ENCODE measurements at places on chromosomes 16 and 17.

DNA sequence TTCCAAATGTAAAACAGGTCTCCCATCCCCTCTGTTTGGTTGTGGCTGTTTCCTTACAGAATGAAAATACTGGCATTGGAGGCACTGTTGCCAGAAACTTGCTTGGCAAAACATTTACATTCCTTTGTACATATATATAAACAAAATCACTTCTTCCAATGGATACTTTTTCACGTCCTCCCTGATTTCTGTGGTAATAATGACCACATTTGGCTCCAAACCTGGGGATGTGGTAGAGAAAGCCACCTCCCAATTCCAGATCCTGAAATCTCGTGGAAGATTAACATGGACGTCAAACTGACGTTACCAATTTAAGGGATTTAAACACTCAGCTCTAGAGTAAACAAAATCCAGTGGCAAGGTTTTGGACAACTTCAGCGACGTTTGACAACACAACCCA is 370.8 kb upstream of the ZFHX3 start:
- no peak for DNase-seq

DNA sequence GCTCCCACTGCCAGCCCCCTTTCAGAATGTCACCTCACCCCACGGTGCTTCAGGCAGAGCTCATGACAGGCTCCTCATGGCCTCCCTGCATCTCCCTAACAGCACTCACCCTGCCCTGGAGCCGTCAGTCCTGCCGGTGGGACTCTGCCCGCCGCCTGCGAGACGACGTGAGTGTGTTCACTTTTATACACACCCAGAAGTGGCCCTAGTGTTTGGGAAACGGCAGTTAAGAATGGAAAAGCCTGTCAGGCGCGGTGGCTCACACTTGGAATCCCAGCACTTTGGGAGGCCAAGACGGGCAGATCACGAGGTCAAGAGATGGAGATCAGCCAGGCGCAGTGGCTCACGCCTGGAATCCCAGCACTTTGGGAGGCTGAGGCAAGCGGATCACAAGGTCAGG is 12.3 kb upstream of the CYTH1 start:
- DNase-seq, result no peak

- DNase-seq, result no peak
These were observed 54.0 kb downstream of the DUSP14 start for GRCh38 chr17:37543637-37544052.

GRCh38 chr16:27849621-27850020 is 213.9 kb downstream of the GSG1L start:
- DNase-seq, result no peak

GRCh38 chr17:32914181-32914580 is 13.8 kb upstream of the TMEM98 start:
- DNase-seq, result no peak

- no peak for DNase-seq
These were observed 51.5 kb downstream of the CPPED1 start for GRCh38 chr16:12752159-12752558.

GRCh38 chr16:19555938-19556771 is 652 bp downstream of the VPS35L start:
- no peak for DNase-seq

DNA sequence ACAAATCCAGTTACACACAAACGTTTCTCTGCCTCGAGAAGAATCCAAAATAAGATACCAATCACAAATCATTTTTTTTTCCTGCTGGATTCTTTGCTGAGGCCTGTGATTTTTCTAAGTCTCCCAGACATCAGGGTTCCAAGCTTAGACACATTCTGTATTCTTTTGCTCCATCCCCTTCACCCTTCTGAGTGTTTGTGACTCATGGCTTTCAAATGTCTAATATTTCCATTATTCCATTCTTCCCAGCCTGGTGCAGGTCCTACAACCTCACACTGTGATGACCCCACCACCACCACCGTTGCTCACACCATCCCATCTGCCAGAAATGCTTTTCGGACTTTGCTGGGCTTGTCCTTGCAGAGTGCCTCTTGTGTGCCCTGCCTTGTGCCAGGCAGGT is 480.1 kb downstream of the SOX9 start:
- no peak for DNase-seq

DNA sequence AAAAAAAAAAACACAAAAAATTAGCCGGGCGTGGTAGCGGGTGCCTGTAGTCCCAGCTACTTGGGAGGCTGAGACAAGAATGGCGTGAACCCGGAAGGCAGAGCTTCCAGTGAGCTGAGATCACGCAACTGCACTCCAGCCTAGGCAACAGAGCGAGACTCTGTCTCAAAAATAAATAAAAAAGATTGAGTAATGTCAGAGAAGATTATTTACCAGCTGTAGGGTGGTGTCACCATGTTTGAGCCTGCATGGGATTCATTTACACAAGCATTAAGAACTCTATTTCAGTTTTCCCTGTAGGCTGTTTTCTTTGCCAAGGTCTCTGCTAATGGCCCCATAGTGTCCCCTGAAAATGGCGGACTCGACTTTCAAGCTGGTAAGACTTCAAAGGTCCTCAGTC is 575.0 kb downstream of the CDH13 start:
- DNase-seq, result no peak

- no peak for DNase-seq
These were observed 195.0 kb downstream of the FTO start for GRCh38 chr16:53898993-53899392.

GRCh38 chr16:77113835-77114234 is 77.2 kb upstream of the MON1B start:
- DNase-seq, result no peak

GRCh38 chr16:72913551-72913950 is 134.4 kb downstream of the ZFHX3 start:
- no peak for DNase-seq

- DNase-seq, result no peak
These were observed 34.8 kb downstream of the COTL1 start for GRCh38 chr16:84582958-84583516.

DNA sequence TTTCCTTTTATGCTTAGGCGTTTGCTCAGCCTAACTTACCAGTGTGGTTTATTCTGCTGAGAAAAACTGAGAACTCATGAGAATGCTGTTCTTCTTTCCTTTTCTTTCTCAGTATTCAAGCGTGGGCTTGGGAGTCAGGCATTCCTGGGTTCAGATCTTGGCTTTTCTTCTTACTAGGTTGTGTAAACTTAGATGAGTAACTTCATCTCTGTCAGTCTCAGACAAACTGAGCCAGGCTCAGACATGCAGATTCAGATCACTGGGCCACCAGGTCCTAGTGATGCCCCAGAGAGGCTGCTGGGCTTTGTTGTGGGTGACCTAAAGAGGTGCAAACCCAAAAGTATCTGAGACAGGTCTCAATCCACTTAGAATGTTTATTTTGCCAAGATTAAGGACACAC is 95.8 kb upstream of the MPHOSPH6 start:
- no peak for DNase-seq

DNA sequence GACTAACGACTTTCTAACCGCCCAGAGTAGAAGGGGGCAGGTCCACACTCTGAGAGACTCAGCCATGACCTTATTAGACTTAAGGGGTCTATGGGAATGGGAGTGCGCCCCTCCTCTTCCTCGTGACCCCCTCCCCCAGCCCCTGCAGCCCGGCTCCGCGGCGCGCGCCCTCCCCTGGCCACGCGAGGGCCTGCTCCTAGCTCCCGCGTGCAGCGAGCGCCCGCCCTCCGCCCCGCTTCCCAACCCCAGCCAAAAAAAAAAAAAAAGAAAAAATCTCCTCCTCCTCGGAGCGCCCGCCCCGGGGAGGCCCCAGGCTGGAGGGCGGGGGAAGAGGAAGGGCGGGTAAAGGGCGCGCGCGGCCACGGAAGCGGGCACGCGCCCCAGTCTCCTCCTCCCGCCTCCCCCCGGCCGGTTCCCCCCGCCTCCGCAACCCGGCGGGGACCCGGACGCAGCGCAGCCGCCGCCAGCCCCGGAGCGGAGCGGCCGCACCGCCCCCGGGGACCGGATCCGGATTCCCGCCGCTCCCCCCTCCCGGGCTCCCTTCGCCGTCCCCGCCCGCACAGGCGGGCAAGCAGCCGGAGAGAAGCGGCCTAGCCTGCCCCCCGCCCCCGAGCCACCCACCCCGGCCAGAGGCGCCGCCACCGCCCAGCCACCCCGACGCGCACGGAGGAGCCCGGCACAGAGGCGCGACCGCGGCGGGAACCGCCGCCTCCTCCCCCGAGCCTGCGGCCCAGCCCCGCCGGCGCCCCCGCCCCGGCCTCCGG is 949 bp downstream of the UBTF start:
- DNase-seq, result peak; percentile 96

GRCh38 chr16:28166394-28167208 is 45.2 kb downstream of the XPO6 start:
- DNase-seq, result no peak

- no peak for DNase-seq
These were observed 41.8 kb upstream of the SEC14L1 start for GRCh38 chr17:77098884-77099545.

- DNase-seq, result no peak
These were observed 725 bp upstream of the CACNA1H start for GRCh38 chr16:1152123-1152638.

DNA sequence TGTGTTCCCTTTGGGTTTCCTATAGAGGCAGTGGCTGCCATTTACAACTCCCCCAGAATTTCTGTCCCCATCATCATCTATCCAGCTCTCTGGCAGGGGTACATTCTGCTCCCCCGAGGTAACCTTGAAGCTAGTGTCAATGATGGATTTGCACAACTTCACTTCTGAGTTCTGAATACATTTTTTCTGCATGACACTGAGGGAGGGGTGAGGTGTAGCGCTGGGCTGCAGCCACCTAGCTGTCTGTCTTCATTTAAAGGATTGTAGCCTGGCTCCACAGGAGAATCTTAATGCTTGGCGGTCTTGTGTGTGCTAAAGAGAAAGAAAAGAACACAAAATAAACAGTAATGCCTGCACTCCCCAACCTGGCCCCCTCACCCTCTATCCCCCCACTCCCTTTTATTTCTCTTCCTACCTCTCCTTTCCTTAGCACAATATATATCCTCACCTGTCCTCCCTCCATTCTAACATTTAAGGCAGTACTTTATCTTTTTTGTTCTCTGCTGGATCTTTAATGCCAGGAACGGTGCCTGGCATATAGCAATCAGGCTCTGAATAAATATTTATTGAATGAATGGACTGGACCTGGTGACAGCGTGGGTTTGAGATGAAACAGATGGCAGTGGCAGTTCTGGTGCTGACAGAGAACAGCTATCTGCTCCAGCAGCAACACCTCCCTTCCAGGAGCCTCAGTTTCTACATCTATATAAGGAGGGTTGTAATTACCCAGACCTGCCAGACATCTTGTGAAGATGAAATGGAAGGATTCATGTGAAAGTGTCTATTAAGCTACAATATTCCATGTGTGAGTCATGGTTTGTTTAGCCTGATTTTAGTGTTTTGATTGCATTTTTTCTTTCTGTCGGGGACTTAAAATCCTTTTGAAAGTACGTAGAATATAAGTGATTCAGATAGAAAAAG is 163.5 kb upstream of the CDH11 start:
- no peak for DNase-seq

DNA sequence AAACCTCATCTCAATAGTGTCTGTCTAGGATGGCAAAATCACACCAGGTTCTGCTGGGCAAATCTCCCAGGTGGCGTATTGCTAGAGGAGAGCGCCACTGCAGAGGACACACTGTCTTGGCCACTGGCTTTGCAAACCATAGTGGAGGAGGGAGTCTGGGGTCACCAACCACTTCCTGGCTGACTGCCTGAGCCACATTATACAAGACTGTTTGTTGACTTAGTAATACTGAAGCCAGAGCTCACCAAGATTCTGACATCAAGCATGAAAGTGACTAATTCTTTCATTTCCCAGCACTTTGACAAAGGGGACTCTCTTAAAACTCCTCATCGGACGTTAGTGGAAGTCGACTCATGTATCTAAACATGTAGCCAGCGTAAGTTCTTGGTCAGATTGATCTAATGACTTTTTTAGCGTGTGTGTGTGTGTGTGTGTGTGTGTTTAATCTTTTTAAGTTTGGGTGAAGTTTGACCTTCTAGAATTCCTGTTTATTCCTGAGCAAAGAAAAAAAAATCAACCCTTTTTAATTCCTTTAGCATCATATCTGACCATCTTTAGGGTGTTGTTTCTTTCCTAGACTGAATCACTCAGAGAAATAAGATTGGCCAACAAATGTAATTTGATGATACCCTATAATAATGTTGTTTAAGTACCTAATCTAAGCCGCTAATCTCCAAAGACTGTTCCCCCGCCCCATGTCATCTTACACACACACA is 13.7 kb downstream of the PITPNC1 start:
- DNase-seq, result peak; percentile 49

- DNase-seq, result no peak
These were observed 20.4 kb upstream of the TMEM98 start for GRCh38 chr17:32907583-32907982.

DNA sequence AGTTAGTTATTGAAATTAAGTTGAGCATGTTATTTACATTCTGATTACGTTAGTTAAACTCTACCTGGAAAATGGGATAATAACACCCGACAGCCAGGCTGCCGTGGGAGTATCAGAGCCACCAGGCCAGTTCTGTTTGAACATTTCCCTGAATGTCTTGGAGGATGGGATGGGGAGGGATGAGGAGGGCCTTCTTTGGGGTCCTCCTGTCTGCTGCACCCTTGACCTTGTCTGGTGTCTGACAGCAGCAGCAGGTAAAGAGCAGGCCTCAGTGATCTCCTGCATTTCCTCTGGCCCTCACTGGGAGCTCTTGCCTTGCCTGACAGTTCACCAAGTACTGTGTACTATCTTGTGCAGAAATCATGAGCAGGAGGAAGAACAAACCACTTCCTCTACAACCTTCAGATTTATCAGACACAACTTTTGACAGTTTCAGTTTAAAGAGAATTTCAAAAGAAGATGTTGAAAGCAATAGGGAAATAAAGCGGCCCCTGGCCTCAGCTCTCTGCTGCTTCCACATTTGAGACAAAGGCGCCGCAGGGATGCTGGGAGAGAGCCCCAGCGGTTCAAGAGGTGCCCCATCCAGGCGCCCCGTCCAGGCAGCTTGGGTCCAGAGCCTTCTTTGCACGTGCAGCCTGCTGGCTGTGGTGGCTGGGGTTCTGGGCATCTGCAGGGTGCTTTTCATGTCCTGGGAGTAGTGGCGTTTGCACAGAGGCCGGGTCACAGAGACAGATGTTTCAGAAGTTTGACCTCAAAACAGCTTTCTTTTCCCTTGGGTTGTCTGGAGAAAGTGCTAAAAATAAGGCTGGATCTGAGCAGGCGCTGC is 25.3 kb downstream of the CMIP start:
- DNase-seq, result no peak

- no peak for DNase-seq
These were observed 314.3 kb downstream of the RBFOX1 start for GRCh38 chr16:7646821-7647500.

- DNase-seq, result no peak
These were observed 76.7 kb upstream of the MARCHF10 start for GRCh38 chr17:62884781-62885180.

GRCh38 chr16:24446189-24446588 is 93.2 kb upstream of the RBBP6 start:
- DNase-seq, result no peak

DNA sequence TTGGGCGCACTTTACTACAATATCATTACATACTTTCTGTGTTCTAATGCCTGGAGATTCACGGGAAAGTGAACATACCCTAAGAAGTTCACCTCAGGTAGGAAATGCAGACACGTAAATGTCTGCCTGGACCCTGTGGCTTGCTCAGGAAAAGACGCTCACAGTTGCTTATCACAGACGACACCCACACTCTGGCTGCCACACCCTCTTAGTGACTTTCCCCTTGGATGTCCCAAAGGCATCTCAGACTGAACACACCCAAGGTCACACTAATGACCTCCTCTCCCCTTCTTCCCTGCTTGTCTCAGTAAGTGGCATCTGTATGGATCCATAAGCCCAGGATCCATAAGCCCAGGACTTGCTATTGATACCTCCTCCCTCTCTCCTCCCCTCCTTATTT is 32.6 kb downstream of the CDRT15 start:
- DNase-seq, result no peak

GRCh38 chr17:18950346-18950745 is 1.6 kb upstream of the SLC5A10 start:
- DNase-seq, result no peak
